ENCODE measurements at places on chromosomes 13 and 19.

DNA sequence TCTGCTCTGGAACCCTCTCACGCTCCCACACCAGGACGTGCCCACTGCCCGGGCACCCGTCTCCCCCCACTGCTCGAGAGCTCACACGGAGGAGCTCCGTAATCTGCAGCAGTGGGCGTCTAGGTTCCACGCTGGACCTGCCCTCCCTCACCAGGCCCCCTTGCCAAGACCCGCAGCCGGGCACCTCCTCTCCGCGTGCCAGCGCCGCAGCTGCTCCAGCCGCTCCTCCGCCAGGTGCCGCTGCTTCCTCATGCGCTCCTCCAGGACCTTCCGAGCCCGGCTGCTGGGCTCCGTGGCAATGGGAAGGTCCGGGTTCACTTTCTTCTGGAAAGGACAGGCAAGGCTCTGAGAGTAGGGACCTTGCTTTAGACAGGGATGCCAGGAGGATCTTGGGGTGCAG is 35.0 kb upstream of the MATK start:
- no peak for DNase-seq

DNA sequence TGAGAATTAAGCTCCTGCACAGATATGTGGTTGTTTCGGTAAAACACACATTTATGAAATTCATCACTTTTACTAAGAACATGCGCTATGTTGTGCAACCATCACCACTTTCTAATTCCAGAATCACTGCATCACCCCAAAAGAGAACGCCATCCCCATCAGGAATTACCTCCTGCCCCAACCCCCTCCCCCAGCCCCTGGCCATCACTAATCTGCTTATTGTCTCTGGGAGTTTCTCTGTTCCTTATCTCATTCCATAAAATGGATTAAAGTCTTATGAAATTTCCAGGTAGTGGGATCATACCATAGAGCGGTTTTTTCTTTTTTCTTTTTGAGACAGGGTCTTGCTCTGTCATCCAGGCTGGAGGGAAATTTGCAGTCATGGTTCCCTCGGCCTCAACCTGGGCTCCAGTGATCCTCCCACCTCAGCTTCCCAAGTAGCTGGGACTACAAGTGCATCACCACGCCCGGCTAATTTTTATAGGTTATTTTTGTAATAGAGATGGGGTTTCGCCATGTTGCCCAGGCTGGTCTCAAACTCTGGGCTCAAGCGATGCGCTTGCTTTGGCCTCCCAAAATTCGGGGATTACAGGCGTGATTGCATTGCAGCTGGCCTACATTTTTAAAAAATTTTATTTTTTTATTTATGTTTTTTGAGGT is 3.5 kb downstream of the ZSCAN5B start:
- no peak for DNase-seq

- no peak for DNase-seq
These were observed 4.6 kb downstream of the CPAMD8 start for GRCh38 chr19:17021793-17022590.

DNA sequence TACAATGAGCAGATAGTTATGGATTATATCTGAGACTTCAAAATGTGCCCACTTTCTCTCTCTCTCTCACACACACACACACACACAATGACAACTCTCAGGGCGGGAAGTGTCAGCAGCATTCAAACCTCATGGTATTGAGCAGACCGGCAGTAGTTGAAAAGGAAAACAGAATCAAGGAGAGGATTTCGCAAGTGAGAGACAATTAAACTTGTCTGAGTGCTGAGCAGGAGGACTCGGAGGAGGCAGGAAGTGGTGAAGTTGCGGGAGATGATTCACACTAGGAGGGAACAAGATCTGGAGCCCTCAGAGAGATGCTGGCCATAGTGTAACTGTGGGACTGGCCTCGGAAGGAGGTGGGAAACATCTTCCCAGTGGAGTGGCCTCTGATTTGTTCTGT is 353.1 kb downstream of the EFNB2 start:
- DNase-seq, result no peak

- no peak for DNase-seq
These were observed 152.5 kb downstream of the IER2 start for GRCh38 chr19:13302526-13303270.

- no peak for DNase-seq
These were observed 3.9 kb upstream of the KLK1 start for GRCh38 chr19:50827476-50827875.

DNA sequence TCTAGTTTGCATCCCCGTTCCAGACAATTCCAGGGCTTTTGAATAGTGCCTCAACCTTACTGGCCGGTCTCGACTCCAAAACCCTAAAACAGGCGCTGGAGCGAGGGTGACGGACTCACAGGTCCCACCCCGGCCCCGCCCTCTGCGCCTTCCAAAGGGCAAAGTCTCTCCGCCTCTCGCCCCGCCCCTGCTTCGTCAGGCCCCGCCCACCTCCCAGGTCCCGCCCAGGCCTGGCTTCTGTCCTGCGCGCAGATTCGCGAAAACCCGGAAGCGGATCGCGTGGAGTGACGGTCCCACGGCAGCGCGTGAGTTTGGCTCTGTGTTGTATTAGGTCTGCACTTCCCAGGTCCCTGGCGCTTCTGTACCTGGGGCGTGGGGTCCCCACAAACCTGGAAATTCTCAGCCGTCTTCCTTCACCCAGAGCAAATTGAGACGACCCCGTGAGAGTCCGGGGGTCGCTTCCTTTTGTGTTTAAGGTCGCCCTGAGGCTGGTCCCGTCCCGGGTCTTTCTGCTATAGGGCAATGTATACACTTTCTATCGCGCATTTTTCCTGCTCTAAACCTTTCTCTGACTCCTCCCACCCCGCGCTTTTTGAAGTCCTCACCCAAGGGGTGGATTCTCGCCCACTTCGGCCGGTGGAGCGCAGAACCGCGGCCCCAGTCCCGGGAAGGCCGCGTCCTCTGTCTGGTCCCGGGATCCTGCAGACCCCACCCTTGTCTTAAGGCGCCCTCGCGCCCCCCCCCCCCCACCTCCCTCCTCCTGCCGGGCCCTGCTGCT is at the start of gene ZNF813:
Gene ZNF813 (plus strand): TSS at position 249 of the 778 bp plus-strand sequence. CDS start 16,090 bp downstream, outside the sequence.
- DNase-seq, result peak; percentile 88

DNA sequence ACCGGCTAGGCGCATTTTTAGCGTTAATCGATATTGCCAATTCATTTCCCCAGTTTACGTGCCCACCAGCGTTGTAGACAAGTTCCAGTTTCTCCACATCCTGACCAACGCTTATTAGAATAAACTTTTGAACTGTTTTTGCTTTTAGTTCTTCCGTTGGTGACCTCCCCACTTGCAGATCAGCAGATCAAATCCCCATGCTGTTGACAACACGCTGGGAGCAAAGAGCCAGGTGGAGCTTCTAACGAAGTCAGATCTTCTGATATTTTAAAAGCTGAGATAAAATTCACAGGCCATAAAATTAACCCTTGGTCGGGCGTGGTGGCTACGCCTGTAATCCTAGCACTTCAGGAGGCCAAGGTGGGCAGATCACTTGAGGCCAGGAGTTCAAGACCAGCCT is 21.2 kb downstream of the RCN3 start:
- DNase-seq, result no peak

- no peak for DNase-seq
These were observed 459 bp downstream of the PCDH20 start for GRCh38 chr13:61415058-61415721.

- no peak for DNase-seq
These were observed 5.5 kb downstream of the SSC5D start for GRCh38 chr19:55493645-55494171.

DNA sequence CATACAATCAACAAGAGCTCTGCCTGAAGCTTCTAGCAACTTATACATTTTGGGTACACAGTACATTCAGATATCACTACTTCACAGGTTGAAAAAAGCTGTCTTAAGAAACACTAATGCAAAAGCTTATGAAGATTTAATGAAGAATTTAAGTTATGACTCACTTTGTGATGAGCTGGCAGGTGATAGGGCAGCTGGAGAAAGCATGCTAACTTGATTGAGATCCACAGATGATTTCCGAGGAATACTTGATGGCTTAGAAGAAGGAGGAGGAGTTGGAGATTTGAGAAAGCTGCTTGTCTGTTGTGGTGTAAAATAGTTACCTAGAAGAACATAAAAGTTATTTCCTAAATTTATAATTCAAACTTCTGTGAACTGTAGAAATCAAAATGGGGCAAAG is 23.3 kb downstream of the EXOSC8 start:
- DNase-seq, result no peak

GRCh38 chr19:604355-604754 is 14.7 kb downstream of the HCN2 start:
- DNase-seq, result no peak

DNA sequence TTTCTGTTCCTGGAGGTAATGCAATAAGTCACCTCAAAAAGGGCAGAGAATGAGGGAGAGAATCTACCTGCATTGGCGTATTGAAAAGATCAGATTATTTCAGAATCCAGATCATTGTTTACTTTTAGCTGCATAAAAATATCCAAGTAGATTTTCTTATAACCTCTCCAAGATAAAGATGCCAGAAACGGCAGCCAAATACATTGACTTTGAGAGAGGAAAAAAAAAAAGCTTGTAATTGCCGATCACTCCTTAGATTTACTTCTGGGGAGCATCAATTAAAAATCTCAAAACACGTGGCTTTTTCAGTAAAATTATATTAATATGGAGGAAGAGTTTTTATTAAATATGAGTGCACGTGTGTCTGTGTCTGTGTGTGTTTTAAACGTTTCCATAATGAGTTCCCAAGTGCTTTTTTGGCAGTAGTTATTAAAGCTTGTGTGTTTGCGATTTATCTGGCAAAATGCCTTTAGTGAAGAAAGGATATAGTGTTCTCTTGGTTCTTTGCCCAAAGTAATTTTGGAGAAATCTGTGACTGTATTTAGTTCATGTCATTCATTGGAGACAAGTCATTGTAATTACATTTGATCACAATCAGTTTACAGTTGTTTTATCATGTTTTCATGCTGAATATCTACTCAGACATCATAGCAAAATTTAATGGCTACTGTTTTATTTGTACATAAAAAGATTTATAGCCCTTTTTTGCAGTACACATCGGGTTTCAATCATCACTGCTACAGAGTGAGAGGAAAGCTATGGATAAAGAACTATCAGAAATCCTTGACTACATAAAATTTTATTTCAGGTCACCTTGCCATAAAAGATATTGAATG is 176.1 kb downstream of the TM9SF2 start:
- no peak for DNase-seq

DNA sequence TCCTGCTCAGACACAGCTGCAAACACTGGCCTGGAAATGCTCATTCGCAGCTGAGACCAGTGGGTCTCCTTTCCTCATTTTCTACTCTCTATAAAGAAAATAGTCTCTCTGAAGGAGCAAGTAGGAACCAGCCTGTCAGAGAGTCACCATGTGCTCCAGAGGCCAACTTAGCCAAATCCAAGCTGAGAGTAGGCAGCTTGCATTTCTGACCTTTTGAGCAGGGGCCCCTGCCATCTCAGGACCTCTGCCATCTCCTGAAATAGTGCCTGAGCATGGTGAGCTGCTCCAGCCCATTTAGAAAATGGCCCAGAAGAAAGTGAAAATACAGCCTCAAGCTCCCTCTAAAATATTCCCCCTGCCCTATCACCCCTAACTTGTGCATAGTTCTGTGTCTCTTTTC is 95.6 kb downstream of the STOML3 start:
- no peak for DNase-seq

DNA sequence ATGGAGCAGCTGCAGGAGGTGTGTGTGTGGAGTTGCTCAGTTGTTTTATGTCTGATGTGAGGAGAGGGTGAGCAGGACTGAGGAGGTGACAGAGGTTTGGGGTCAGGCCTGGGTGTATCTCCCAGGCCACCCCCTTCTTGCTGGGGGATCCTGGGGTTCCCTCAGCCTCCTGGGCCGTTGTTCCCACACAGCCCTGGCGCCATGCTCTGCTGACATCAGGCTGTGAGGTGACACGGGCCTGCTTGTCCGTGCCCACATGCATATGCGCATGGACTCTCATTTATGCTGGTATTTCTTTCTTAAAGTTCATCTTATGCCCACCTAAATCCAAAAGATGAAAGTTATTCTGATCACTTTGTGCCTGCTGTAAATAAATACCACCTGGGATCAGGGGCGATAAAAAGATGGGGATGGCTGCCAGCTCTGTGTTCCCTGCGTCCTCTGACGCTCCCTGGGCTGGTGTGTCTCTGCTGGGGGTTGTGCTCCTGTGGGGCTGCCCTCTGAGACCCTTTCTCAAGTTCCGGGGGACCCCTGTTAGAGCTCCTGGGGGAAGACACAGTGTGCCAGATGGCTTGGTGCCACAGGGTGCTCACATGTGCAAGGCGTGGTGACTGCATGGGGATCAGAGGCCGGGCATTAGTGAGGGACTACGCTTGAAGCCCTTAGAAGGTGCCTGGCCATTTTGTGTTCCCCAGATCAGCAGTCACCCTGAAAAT is 12.6 kb downstream of the NAXD start:
- no peak for DNase-seq
